ENCODE measurements at places on chromosomes 2 and 18.

DNA sequence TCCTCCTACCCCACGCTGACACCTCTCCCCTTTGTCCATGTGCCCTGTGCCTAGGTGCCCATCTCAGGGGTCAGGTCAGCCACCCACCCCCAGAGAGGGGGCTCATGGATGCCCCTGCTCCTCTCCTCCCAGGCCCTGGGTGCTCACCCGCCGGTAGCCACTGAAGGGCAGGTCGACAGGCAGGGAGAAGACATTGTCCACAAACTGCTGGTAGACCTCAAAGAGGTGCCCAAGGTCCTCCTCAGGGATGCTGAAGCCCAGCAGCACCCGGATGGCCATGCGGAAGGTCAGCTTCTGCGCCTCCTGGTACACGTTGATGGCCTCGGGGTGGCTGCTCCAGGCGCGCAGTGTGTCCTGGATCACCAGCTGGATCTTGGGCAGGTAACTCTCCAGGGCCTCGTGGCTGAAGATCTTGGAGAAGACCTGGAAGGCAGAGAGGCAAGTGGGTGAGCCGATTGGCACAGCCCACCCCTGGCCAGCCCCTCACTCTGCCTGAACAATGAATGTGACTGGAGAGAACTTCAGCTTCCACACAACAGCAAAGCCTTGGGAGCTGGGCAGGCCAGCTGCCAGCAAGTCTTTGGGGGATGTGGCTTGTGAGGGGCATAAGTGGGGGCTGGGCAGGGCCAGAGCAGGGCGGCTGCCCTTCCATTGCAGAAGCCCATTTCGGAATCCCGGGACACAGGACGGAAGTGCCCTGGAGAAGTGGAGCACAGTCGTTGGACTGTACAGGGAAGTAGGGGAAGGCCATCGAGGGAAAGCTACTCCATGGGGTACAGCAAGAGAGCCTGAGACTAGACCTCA lies 12.5 kb downstream of the CYP26B1 start:
- no peak for DNase-seq

- DNase-seq: no peak
These were observed 482.5 kb downstream of the STK39 start for GRCh38 chr2:167764772-167765341.

- no peak for DNase-seq
These were observed 184.8 kb downstream of the PRKCE start for GRCh38 chr2:45836316-45836715.

- DNase-seq: no peak
These were observed 80.9 kb upstream of the PKDCC start for GRCh38 chr2:41966920-41967319.

DNA sequence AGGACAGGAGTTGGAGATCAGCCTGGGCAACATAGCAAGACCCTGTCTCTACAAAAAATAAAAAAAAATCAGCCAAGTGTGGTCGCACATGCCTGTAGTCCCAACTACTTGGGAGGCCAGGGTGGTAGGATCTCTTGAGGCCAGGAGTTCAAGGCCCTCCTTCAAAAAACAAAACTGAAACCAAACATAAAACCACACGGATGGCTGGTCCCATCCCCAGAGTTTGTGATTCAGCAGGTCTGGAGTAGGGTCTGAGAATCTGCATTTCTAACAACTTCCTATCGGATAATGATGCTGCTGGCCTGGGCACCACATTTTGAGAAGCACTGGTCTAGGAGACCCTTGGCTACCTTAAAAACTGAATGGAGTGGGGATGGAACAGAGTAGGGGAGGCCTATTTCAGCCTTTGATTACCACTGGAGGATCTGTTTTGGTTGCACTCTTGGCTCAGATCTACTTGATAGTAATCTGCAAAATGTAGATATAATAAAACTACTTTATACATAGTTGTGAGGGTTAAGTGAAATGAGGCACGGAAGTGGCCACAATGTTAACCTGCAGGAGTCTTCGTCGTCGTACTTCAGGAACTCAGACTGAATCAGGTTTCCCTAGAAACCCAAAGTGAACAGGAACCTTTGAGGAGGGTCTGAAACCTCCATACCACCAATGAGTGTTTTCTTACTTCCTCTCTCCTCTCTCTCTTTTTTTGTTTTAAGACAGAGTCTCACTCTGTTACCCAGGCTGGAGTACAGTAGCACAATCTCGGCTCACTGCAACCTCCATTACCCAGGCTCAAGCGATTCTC lies 25.5 kb upstream of the NFE2L2 start:
- DNase-seq: no peak

DNA sequence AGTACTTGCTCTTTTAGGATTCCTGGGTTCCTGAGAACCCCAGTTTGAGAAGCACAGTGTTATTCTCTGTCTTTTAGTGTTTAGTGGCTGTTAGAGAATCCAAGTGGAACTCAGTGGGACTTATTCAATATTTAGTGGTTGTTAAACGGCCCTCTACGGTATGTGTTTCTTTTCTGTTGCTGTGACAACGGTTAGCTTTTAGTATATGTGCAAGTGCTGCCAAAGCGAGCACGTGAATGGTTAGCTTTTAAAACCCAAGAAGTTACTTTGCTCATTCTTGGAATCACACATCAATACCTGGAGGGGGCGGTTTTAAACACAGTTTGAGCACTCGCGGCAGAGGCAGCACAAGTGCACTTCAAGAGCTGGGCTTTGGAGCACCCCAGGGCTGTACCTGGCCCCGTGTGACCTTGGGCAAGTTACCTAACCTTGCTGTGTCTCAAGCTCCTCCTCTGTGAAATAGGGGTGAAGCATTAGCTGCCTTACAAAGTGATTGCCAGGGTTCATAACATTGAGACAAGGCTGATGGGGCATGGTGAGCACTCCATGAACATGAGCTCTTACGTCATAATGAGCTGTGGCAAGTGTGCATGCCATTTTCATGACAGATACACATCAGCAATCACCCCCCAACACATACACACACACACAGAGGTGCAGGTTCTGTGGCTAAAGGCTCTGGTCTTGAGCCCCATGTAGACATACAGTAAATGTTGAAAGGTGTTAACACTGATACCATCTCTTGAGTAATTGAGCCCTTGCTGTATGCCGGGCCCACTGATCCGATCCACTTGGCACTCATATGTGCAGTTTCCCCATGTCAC lies 234.1 kb downstream of the ALPK2 start:
- DNase-seq: no peak

- DNase-seq: no peak
These were observed 2.0 kb downstream of the STAT4 start for GRCh38 chr2:191148791-191149190.

- no peak for DNase-seq
These were observed 3.6 kb downstream of the ARID5A start for GRCh38 chr2:96540136-96540535.

- no peak for DNase-seq
These were observed 133.8 kb downstream of the AGAP1 start for GRCh38 chr2:235627682-235628081.

- no peak for DNase-seq
These were observed 256.7 kb upstream of the TNP1 start for GRCh38 chr2:217116610-217117009.

- DNase-seq: no peak
These were observed 151.7 kb downstream of the ARHGAP28 start for GRCh38 chr18:6881034-6881820.

- DNase-seq: no peak
These were observed 140.5 kb downstream of the TMEM163 start for GRCh38 chr2:134578316-134578715.

DNA sequence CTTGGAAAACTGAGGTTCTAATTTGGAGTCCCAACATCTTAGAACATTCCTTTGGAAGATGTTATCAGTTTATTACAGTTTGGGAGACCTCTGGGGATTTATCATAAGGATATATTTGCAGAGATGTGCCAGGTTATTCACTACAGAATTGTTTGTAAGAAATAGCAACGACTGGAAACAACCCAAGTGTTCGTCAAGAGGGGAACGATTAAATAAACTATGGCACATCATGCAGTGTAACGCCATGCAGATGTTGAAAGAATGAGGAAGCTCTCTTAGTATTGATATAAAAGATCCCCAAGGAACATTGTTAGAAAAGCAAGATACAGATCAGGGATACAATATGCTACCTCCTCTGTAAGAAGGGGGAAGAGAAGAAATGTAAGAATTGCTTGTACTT lies 210.6 kb downstream of the TMEM247 start:
- DNase-seq: no peak

DNA sequence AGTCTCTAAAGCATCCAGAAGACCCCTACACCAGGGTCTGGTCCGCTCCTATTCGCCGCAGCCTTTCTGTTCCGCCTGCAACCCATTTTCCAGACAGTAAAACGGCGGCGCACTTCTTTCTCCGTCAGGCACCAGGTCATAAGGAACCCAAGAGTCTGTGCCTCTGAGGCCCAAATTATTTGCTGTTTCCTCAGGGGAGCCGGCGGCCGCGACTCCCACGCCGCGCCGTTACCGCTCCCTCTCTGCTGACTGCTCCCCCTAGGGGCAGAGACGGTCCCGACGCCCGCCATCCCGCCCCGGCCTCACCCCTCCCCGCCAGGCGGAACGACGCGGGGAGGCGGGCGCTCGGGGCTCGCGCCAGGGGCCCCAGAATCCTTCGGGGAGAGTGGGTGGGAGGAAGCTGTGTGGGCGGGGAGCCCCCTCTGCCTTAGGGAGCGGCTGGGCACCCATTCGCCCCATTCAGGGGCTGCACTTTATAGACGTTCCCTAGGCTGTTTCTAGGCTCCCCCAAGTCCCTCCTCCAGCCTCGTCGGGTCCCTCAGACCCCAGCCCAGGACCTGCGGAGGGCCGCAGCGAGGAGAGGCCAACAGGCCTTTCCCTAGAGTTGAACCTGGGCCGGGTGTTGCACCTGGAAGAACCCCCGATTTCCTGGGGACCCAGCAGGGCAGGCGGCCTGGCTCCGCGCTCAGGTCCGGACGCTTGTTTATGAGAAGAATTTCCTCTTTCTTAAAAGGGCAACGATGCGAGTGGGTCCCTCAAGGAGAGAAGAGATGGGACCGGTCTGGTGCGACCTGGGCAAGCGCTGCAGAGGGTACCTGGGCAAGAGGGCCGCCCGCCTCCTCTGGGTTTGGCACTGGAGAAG lies 3.6 kb upstream of the CTDSP1 start:
- peak; percentile 86 for DNase-seq

DNA sequence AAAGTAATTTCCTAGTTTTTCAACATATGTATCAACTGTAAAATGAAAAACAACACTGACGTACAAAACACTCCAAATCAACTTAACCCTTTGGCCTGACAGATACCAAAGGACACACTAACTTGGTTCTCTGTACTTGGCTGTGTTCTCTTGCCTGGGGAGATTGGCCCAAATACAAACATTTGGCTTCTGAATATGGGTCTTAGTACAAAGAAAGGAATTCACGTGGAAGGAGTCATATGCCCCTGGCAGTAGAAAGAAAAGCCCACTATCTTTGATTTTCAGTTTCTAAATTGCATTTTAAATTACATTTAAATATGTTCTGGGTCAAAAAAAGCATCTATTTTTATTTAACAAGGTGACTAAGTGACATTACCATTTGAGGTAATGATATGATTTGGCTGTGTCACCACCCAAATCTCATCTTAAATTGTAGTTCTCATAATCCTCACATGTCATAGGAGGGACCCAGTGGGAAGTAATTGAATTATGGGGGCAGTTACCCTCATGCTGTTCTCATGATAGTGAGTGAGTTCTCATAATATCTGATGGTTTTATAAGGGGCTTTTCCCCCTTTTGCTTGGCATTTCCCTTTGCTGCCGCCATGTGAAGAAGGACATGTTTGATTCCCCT lies 153.6 kb upstream of the CCDC195 start:
- DNase-seq: no peak

- no peak for DNase-seq
These were observed 47.9 kb upstream of the ITGAV start for GRCh38 chr2:186542002-186542401.

GRCh38 chr2:199228887-199229819 lies 228.6 kb downstream of the SATB2 start:
- no peak for DNase-seq

- DNase-seq: no peak
These were observed 9.8 kb upstream of the LRRFIP1 start for GRCh38 chr2:237617587-237617982.

GRCh38 chr2:37827911-37828511 lies 97.1 kb upstream of the RMDN2 start:
- no peak for DNase-seq

GRCh38 chr2:235421618-235422017 lies 72.2 kb upstream of the AGAP1 start:
- DNase-seq: no peak

- no peak for DNase-seq
These were observed 43.5 kb downstream of the TMEM163 start for GRCh38 chr2:134675314-134675713.

- no peak for DNase-seq
These were observed 310.8 kb downstream of the GALR1 start for GRCh38 chr18:77560341-77560992.

DNA sequence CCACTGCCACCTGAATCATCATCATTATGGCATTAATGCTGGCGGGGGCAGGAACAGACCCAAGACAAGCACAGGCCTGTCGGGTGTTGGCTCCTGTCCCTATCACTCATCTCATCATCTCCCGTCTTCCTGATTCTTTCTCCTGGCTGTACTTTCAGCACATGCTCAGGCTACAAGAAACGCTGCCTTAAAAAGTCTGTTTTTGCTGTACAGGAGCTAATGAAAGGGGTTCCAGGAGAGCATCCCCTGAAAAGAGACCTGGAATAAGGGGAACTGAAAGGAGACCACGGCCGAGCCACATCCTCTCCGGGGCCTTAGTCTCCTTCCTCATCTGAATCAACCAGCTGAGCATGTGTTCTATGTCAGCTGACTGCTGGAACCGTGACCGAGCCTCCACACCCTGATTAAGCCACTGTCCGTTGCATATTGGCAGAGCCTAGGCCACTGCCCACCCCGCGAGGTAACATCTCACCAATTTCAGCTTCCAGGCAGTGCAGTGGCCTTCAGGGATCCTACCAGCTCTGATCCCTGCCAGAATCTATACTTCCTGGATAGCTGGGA lies 62.6 kb downstream of the DNMT3A start:
- no peak for DNase-seq

DNA sequence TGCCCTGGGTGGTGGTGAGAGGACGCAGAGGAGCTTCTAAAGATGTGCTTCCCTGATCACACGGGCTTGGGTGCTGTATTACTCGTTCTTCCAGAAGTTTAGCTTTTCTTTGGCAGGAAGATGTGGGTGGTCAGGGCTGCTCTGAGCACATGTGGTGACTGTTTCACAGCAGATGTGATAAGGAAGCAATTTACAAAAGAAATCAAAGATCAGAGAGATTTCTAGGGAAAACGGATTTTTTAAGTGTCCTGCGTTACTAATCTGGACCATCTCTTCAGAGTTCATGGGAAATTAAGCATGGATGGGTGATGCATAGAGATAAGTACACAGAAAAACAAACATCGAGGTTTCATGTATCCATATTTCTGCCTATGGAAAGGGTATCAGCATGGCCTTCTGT lies 99.4 kb downstream of the WDSUB1 start:
- no peak for DNase-seq

- DNase-seq: no peak
These were observed 253.3 kb downstream of the SPAG16 start for GRCh38 chr2:213537579-213537978.

- no peak for DNase-seq
These were observed 14.0 kb downstream of the HRH4 start for GRCh38 chr18:24474406-24474805.

- no peak for DNase-seq
These were observed 479.1 kb downstream of the MBD2 start for GRCh38 chr18:53745224-53745967.
